ENCODE measurements at places on chromosomes 7 and 10.

DNA sequence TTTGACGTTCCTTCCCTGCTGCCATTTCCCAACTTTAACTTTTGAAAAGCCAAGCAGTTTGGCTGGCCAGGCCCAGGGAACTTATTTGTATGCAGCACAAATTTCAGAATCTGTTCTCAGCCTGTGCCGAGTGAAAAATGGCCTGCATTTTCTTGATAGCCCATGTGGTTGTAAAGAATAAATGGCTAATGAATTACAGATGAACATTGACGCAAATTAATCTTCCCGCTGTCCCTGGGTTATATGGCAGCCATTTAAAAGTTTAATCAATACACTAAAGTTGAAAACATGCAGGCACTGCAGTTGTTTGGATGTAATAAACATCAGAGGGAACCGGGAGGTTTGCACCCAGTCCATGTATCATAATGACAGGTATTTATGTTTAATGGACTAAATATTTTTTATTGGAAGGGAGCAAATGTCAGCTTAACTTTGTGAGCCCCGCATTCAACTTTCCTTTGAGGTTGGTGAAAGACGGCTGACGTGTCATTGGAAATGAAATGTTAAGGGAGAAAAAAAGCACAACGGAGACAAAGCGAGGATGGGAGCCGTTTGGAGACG, 1092.4 kb downstream of the LRMDA start:
- DNase-seq = no peak

GRCh38 chr10:49610114-49610457, at the start of gene SLC18A3:
Gene SLC18A3, plus strand, starts transcription at chr10:49610310. Its CDS starts 431 bp downstream, at chr10:49610741.
- DNase-seq = peak; percentile 62

DNA sequence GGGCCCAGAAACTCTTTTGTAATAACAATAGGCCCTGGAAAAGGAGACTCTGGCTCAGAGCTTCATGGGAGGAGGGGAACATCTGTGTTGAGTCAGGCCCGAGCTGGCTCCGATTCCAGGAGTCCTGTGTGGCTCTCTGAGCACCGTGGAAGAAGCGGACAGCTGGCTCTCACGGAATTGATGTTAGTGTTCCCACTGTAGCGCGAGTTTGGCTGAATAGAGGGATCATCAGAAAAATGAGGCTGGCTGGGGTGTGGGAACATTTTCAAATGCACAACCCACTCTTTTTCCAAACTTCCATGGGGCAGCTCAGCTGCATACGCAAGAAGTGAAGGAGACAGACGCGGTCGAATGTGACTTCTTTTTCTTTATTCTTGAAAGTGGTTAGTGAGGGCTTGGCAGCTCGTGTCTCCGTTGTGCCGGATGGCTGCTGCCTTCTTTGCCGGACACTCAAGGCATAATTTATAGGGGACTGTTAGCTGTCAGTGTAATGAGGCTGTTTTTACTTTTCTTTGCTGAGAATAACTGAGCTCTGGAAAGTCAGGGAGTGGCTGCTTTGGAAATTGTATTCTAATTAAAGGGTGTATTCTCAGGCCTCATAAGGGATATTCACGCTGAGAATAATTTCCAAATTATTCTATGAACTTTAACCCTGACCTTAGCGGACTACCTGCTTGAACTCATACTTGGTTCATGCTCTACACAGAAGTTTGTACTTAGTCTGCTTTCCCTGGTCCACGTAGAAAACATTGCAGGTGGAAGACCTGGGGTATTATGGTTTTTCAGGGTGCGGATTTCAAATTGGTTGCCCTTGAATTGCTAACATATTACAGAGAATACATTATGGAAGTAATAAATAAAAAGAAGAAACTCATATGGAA, 23.1 kb downstream of the MDFIC start:
- peak; percentile 48 for DNase-seq

DNA sequence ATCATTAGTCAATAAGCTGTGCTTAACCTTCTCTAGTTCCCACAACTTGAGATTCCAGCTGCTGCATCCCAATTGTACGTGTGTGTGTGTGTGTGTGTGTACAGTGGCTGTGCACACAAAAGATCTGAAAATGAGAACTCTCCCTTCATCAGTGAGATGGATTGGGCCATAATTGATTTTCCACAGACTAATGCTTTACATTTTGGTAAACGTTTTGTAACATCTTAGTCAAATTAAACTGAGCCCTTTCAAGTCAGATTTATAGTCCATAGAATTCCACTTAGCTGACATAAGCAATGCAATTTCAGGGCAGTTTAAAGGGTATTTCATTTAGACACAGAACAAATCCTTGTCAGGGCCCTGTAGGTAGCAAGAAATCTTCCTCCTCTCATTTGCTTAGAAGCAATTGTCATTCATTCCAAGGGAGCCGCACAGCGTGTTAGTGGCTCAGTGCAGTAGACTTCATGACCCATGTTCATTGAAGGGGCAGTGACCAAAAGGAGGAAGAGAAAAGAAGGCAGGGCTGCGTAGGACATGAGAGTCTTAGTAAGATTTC, 1123.5 kb upstream of the AUTS2 start:
- no peak for DNase-seq

GRCh38 chr10:132229096-132229495, 42.3 kb downstream of the DPYSL4 start:
- DNase-seq = no peak
